ENCODE measurements at places on chromosomes 6 and 20.

DNA sequence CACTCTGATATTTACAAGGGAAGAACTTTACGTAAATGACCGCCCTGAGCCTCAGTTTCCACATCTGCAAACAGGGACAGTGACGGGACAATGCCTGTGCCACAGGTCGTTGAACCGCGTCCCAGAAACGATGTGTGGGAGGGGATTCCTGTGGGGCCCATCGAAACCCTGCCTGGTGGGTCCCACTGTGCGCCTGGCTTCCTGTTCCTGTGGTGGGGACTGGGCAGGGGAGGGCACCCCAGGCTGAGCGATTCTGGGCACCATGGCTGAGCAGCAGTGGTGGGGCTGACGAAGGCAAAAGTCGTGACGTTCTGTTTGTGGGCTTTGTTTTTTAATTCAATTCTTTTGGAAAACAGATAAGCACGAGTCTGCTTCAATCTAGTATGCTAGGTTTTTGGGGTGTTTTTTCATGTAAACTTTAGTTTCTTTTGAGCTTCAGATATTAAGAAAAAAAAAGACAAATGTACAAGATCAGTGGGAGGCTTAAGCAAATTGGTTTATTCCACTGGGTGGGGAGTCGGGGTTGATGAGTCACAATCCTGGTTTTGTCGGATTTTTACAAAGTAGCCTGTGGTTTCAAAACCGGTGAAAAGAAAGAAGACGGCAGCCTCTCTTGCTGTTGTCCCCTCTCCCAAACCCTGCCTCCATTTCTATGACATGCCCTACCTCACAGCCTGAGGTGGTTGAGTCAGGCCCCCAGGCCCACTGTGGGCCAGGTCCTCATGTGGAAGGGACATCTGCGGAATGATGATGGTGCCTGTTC, 40.4 kb downstream of the GNAS-AS1 start:
- DNase-seq = no peak

- DNase-seq = no peak
Observed at GRCh38 chr20:20894280-20894679, 181.8 kb upstream of the RALGAPA2 start.

- no peak for DNase-seq
Observed at GRCh38 chr6:43788301-43788700, 18.3 kb downstream of the VEGFA start.

DNA sequence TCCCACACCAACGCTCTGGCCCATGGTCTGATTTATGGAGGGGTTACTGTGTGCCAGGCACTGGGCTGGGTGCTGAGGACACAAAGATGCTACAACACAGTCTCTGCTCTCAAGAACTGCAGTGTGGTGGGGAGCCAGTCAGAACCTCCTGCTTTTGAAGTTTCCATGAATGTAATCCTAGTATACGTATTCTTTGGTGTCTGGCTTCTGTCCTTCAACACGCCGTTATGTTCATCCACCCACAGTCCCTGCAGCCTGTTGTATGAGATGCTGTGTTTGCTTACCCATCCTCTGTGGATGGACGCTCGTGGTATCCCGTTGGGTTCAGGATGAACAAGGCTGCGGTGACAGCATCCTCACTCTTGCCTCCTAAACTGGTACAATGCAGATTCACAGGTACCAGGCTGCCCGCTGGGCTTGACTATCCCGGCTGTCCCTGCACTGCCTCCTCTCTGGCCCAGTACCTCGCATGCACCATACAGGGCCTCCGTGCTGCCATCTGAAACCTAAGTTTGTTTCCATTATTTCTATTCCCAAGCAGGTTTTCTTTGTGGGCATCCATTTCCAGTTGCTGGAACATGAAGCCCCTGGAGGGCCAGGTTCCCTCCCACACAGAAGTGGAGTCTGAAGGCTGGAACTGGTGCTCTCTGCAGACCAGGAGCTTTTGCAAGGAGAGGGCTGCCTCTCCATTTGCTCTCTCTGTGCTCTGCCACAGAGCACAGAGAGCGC, 364.5 kb downstream of the ZFAND3 start:
- no peak for DNase-seq

DNA sequence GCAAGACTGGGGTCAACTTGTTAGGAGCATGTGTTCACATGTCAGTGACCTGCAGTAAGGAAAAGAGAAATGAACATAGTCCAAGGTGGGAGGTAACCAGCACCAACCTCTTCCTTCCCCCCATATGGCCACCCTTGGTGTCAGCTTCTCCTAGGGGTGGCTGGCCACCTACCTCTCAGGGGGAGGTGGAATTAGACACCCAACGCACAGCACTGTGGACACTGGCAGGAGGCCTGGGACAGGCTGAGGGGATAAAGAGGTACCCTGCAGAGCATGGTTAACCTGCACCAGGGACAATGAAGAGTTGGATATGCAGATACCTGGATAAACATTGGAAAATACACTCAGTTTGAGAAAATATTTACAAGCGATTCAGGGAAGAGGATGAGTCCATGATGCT, 84.5 kb downstream of the IYD start:
- DNase-seq = no peak

- peak; percentile 28 for DNase-seq
Observed at GRCh38 chr6:92810913-92811312, 608.4 kb downstream of the EPHA7 start.

GRCh38 chr20:63048516-63049190, 41.9 kb upstream of the BHLHE23 start:
- DNase-seq = no peak

- DNase-seq = no peak
Observed at GRCh38 chr20:51121272-51121671, 98.4 kb upstream of the KCNG1 start.

DNA sequence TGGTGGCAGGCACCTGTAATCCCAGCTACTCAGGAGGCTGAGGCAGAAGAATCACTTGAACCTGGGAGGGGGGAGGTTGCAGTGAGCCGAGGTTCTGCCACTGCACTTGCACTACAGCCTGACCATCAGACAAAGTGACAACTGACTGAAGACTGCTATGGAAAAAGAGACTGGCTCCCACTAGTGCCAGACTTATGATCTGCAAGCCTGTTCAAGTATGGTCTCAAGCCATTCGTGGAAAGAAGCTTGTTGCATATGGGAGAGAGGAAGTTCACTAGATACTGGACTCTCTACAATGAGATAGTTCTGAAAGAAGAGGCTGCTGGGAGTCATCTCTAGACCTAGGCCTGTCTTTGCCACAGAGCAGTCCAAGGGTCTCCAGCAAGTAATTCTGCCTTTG, 26.7 kb downstream of the MDN1 start:
- peak; percentile 28 for DNase-seq

GRCh38 chr6:2102966-2103365, 142.4 kb downstream of the GMDS start:
- no peak for DNase-seq

DNA sequence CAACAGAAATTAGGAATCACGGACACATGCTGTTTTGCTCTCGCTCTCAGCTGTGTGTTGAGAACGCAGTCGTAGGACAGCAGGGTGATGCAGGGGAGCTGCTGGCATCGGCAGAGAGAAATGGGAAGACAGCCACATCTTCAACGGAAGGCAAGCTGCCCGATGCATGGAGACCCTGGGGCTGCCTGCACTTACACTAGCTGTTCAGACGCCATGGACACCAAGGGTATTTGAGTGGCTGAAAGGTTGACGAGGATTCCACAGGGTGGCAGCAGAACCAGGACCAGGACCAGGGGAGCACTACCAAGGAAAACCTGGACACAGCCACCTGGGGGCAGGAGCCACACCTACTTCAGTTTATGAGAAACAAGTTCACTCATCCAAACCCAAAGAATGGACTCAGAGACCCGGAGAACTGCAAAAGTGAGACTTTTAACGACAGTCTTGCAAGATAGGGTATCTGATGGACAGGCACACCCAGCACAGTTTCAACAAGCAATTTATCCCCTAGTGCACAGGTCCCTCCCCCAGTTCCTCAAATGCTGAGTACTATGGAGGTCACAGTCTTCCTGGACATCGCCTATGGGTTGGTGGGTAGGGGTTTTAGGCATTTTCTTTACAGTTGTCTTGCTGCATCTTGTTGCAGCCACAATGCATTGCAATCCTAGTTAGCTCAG, 56.3 kb upstream of the ENTPD6 start:
- DNase-seq = no peak

DNA sequence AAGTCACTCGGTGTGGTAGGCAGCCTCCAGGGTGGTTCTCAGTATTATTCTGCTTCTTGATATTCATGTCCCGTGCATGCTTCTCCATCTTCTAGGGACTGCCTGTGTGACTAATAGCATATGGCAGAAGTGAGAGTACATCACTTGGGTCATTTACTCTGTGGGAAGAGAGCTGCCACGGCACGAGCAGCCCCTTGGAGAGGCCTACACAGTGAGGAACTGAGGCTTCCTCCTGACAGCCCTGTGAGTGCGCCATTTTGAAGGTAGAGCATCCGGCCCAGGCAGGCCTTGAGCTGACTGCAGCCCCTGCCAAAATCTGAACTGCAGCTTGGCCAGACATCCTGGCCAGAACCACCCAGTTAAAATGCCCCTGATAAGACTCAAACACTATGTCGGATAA, 17.3 kb upstream of the MCUR1 start:
- no peak for DNase-seq

DNA sequence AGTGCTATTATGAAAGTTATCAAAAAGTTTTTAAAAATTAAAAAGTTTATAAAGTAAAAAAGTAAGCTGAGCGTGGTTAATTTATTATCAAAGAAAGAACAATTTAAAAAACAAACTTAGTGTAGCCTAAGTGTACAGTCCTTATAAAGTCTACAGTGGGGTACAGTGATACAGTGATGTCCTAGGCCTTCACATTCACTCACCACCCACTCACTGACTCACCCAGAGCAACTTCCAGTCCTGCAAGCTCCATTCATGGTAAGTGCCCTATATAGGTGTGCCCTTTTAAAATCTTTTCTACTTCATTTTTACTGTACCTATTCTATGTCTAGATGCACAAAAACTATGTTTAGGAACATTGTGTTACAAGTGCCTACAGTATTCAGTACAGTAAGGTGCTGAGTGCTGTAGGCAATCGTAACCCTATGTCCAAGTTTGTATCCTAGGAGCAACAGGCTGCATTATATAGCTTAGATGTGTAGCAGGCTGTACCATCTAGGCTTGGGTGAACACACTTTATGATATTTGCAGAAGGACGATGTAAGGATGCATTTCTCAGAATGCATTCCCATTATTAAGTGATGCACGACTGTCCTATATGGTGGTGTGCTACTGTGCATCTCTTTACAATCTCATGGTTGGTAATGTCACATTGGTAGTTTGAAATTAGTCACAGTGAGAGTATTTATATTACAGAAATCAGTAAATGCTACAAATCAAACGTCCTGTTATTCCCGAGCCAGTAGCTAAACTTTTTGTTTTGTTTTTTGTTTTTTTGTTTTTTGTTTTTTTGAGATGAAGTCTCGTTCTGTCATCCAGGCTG, 158.3 kb downstream of the GMPR start:
- no peak for DNase-seq

DNA sequence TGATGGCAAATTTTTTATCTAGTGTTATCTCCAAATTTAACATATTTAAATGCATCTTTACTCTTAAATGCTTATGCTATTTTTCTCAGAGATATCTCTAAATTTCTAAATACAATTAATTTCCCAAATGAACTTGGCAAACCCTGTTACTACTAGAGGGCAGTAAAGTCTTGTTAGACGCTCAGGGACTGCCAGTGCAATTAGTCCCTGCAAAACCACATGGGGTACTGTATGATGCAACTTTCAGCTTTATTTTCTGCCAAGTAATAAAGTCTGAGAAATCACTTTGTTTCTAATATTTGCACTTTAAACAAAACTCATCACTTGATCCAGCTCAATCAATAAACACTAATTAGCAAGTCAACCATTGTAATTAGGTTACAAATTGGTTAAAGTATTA, 76.0 kb upstream of the ADGRB3 start:
- DNase-seq = no peak

- DNase-seq = peak; percentile 35
Observed at GRCh38 chr6:34145161-34146020, 496 bp downstream of the GRM4 start.

GRCh38 chr6:150176152-150176551, 33.3 kb downstream of the PPP1R14C start:
- DNase-seq = no peak

GRCh38 chr6:4957521-4958231, 46.2 kb downstream of the RPP40 start:
- DNase-seq = no peak

DNA sequence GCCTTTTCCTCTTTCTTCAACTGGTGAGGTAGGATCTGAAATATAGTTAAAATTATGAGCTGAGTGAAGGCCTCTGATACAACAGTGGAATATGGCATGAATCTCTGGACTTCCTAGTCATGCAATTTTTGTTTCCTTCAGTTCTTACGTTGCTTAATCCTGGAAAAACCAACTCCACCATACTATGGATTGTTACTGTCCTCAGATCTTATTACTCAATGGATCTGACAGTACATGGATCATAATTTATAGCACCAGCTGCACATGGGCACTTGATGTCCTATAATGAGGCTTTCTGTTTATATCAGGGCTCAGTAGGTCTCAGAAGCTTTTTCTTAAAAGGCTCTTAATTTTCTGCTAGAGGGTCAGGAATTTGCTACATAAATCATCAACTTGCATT, 1341.0 kb upstream of the EYS start:
- no peak for DNase-seq

DNA sequence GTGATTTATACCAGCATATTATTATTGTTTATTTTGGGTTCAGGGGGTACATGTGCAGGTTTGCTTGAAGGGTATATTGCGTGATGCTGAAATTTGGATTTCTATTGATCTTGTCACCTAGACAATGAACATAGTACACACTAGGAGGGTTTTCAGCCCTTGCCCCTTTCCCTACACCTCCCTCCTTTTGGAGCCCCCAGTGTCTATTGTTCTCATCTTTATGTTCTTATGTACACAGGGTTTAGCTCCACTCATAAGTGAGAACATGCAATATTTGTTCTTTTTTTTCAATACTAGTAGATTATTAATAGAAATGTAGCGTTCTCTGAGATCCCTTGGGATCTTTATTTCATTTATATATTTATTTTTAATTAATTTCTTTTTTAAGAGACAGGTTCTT, 79.2 kb upstream of the MRAP2 start:
- DNase-seq = no peak

GRCh38 chr20:25470045-25470444, 62.6 kb downstream of the GINS1 start:
- DNase-seq = peak; percentile 62

DNA sequence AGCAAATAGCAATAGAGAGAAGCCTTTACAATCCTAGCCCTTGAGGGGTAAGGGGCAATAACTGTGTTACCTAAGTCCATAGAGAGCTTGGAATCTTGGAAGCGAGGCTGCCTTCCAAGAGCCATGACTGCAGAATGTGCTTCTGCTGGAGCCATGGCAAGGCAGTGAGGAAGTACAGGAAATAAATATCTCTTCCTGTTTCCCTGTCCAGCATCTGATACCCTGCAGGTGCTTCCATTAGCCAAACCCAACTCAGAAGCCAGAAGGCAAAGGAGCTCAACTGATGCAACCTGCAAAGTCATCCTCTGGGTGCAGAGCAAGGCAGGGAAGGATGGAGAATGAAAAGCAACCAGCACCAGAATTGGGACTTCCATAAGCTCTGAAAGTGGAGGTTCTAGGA, 41.0 kb upstream of the KLHL31 start:
- DNase-seq = no peak

- DNase-seq = peak; percentile 60
Observed at GRCh38 chr20:53623454-53624211, 30.0 kb upstream of the ZNF217 start.
